Activated CD4-positive, alpha-beta T cell treated with anti-CD3 and anti-CD28 coated beads, Interleukin-2, amount 50 U/mL, for 24 hours (primary cell): ENCODE measurements at places on chromosomes 16 and 17.

DNA sequence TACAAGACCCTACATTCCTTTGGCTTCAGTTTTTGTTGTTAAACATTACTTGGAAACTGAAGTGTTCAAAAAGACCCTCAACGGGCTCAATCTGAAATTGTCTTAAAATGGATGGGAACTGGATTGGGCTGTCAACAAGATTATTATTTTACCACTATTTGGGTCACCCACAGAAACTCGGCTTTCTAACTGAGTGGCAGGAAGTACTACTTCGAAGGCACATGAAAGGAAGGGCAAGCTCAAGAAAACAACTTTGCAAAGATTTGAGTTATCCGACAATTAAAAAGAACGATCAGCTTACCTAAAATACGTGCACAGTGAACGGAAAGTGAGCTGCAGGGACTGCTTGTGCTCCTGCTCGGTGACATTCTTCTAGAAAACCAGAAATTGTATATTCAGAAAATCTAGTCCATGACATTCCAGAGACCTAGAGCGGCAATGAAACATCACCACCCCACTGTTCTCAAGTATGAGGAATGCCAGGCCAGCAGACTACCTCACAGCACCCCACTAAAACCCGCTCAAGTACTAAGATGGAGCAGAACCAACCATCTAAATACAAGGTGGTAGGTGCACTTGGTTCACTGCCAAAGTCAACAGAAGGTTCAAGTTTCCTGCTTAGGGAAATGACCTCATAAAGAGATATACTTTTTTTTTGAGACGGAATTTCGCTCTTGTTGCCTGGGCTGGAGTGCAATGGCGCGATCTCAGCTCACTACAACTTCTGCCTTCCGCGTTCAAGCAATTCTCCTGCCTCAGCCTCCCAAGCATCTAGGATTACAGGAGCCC, 60.5 kb downstream of the ZZEF1 start:
- no peak for DNase-seq

DNA sequence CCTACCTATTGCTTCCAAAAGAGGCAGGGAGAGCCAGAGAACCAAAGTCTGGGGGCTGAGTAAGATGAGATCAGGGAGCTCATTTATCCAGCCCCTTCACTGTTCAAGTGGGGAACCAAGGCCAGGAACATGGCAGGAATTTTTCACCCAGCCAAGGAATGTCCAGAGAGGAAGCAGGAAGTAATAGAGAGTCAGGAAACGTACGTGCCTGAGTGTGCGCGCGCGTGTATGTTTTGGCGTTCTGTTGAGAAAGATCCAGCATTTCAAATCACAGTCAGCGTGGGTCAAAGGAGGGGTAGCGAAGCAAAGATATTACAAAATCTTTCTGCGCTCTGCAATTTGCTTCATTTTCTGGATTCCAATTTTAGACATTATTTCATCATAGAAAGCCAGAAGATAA, 41.9 kb upstream of the WSCD1 start:
- no peak for DNase-seq

DNA sequence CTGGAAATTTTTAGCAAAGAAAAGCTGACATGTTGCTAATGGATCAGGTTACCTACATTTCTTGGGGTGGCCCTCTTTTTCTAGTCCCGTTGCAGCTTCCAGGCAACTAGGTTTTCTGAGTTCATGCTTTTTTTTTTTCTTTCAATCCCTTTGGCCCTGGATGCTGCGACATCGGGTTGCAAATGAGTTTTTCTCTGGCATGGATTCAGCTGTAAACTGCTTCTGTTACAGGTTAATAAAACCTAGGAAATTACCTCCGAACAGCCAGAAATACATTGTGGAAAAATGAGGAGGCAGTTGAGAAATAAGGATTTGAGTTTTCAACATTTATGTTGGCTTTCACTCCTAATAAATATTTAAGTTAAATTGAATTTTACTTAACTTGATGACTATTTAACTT, 149.8 kb upstream of the MAF start:
- DNase-seq = no peak

- DNase-seq = no peak
Measured at GRCh38 chr16:10120953-10121352, 61.3 kb downstream of the GRIN2A start.

GRCh38 chr17:39264119-39264518, 38.4 kb upstream of the STAC2 start:
- DNase-seq = no peak

DNA sequence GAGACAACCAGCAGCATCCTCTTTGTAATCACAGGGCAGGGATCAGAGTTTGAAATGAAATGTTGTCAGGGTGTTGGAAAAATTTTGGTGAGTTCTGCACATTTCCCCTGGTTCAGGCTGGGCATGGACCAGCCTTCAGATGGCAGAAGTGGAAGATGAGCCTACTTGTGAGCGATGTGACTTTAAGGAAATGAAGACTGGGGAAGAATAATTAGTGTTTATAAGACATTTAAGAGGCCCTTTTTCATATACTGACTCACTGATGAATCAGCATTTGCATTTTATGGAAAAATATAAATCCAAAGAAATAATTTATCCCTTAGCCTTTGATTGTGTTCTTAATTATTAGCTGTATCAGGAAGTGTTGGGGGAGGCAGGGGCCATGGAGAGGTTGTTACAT, 20.9 kb downstream of the GPR179 start:
- no peak for DNase-seq

- DNase-seq = no peak
Measured at GRCh38 chr16:79163691-79164387, 436.7 kb downstream of the MAF start.

- no peak for DNase-seq
Measured at GRCh38 chr17:56762988-56763387, 70.7 kb downstream of the C17orf67 start.

GRCh38 chr17:51065466-51065865, 55.2 kb downstream of the SPAG9 start:
- DNase-seq = no peak

GRCh38 chr17:56707312-56708219, 114.1 kb downstream of the NOG start:
- DNase-seq = no peak

DNA sequence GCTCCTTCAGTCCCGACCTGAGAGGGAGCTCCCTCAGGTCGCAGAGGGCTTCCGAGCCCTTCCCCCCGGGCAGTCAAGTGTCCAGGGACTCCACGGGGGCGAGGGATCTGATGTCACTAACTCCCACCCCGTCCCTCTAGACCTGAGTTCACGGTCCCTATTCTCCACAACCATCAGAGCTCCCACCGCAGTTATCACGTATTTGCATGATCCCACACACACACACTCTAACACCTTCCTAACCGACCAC, 3.7 kb upstream of the PER1 start:
- no peak for DNase-seq

- no peak for DNase-seq
Measured at GRCh38 chr16:57693550-57693949, 1.1 kb upstream of the DRC7 start.

DNA sequence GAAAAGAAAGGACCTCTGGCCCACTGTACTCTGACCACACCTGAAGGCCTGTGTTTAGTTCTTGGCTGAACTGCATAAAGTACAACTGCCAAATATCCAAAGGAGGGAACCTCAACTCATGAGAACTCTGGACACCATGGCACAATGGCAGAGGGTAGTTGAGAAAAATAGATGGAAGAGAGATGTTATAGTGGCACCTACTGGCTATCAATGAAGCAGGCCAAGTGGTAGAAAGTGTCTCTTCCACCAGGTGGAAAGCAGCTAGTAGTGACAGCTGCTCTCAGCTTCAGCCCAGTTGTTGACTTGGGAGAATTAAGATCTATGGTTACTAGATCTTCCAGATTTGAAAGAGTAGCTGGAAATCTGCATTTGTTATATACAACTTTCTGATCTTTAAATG, 3.2 kb downstream of the MED31 start:
- DNase-seq = no peak

DNA sequence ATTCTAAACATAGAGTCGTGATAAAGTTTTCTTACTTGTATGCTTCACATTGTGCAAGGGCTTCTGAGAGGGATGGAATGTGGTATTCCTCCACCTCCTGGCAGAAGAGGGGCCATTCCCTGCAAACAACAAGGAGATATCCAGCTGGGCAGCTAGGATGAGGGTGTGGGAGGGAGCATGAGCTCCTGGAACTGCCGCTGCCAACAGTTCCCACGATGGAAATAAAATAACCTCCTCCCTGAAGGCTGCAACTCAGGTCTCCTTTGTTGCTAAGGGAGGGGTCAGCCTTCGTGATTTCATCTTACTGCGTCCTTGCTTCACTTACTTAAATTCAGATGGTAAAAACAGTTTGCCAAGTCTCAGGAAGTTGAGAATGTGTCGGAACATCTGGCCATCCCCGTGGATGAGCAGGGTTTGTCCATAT, 15.6 kb downstream of the PLEKHG4 start:
- DNase-seq = no peak

DNA sequence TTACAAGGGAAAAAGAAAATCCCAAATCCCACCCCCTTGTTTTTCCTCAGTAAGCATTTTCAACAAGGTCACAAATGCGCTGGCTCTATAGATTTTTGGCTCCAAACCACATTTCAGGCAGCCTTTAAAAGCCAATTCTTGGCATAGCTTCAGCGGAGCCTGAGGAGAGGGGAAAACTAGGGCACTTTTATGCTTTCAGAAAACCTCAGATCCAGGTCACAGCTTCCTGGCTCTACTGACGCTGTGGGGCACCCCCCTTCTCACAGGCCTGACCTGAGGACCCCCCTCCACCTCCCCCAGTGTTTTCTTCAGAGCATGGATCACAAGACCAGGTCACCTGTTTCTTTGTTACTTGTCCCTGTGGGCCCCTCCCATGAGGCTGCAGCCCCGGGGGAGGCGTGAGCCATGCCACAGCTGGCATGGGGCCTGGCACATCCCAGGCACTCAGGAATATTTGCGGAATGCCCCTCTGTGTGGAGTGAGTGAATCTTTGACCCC, 30.1 kb upstream of the MTSS2 start:
- DNase-seq = no peak

- no peak for DNase-seq
Measured at GRCh38 chr17:39222866-39223834, 2.6 kb downstream of the STAC2 start.

DNA sequence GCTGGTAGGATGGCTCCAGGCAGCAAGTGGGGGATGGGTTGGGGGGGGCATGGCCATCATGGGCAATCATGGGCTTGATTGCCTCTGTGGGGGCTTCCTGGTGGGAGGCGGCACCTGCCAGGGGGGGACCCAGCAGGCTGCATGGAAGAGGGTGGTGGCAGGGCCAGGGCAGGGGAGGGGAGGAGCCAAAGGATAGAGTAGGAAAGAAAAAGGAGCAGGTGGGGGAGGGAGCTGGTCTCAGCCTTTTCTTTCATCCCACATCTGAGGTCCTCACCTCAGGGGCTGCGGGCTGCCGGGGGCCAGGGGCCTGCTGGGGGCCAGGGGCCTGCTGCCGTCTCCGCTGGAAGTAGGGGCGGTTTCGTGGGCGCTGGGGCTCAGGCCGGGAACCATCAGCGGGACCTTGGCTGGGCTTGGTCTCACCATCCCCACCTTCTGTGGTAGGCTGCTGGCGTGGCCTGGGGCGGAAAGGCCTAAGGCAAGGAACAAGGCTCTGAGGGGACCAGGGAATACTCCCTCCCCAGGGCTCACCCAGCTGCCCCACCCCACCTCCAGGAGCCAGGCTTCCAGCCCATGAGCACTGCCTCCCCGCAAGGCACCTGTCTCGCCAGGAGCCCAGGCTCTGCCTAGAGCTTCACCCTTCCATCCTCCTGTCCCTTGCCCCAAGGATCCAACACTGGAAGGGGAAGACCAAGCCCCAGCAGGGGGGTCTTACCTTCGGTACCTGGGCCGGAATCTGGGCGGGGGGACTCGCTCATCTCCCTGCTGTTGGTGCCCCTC, 5.0 kb downstream of the YBX2 start:
- DNase-seq = no peak
